ENCODE measurements at places on chromosomes 3 and 15.

GRCh38 chr3:139293665-139294023 lies 50.2 kb upstream of the MRPS22 start:
- DNase-seq: no peak

- DNase-seq: no peak
Measured at GRCh38 chr15:64762546-64762945, 12.8 kb downstream of the RBPMS2 start.

GRCh38 chr3:58640700-58641372 lies 25.7 kb downstream of the FAM3D start:
- DNase-seq: peak; percentile 10

- no peak for DNase-seq
Measured at GRCh38 chr3:30964612-30965011, 70.2 kb upstream of the GADL1 start.

DNA sequence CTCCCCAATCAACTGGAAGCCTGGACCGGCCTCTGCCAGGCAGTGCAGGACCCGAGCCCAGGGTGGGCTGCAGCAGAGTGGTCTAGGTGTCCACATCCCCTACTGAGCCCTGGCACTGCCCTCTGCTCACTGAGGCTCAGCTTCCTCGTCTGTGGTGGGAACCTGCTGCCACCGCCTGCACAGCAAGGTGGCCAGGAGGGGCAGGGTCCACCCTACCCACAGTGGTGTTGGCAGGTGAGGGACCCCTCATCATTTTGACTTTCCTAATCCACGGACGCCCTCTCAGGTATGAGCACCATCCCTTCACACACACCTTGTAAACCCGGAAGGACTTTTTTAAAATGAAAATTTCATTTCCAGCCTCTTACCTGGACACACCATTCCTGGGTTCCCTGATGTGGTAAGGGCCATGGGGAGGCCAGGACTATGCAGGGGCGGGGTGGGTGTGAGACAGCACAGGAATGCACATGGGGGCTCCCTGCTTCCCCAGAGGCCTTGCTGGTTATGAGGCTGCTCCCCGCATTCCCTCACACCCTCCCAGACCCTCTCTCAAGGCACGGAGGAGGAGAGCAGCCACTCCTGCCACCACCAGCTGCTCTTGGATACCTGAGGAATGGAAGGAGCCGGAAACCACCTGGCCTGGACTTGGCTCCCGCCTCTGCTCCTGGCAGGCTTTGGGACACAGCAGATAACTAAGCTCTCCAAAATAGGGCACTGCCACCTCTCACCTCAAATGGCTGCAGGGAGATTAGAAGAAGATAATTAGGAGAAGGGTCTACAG lies 185.9 kb upstream of the TPM1 start:
- DNase-seq: no peak

GRCh38 chr3:157081626-157082210 lies 78.2 kb downstream of the CCNL1 start:
- peak; percentile 88 for DNase-seq

Data from T-cell (primary cell).